ENCODE measurements at places on chromosomes 13 and 19.

DNA sequence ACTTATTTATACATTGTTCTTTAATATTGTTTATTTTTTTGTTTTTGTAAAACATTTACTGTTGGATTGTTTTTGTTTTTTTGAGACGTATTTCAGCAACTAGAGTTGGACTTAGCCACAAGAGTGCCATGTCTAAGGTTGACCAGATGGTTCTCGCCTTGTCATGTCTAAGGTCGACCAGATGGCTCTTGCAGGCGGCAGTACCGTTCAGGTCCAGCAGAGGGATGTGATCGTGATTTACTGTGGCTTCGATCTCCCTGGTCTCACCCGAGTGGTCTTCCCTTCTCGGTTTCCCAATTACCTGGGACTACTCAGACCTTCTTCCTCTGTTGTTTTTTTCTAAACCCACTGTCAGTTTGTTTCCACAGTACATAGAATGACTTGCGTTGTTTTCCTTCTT lies 1438.6 kb downstream of the UQCRFS1 start:
- DNase-seq = no peak

DNA sequence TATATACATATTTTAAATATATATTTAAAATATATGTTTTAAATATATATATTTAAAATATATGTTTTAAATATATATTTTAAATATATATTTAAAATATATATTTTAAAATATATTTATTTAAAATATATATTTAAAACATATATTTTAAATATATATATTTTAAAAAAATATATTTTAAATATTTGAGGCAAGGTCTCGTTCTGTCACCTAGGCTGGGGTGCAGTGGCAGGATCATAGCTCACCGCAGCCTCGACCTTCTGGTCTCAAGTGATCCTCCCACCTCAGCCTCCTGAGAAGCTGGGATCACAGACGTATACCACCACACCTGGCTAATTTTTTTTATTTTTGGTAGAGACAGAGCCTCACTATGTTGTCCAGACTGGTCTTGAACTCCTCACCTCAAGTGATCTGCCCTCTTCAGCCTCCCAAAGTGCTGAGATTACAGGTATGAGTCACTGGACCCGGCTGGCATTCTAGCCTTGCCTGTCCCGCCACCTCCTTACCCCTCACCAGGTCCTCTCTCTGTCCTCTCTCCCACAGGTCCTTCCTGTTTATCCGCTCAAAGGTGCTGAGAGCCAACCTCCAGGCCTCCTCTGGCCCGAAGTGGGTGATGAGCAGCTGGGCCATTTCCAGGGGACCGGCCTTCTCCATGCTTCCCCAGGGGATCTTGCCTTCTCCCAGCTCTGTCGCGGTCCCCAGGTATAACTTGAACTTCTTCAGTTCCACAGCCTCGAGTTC lies 564 bp downstream of the NLRP12 start:
- DNase-seq = no peak

DNA sequence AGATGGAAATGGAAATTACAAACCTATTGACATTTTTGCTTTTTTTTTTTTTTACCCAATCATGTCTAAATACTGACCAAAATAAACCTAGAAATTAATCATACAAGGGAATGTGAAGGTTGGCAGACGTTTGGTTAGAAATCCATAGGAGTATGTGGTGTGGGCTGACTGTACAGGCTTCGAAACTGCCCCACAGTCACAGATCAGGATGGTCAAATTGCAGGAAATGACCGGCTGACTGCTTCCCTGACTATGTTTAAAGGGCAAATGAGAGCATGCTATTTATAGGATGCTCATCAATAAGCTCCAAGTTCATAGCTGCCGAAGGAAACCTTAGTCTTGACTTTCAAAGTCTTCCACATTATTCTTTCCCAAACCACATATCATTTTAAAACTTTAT lies 118.4 kb downstream of the COG6 start:
- DNase-seq = no peak

DNA sequence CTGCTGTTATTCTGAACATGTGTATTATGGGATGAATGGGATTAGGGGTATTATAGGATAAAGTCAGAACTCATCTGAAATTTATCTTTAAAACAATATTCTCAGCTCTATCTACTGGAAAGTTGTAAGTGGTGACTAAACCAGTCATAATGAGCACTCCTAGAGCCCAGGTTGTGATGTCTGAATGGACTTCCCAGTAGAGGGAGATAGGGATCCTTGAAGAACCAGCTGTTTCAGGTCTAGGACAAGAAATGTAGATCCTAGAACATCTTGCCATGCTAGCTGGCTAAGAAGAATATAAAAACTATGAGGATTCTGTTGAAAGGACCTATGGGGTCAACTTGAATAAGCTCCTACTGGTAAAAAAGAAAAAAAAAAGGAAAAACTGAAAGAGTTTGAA lies 310.8 kb downstream of the SLC7A1 start:
- no peak for DNase-seq

GRCh38 chr13:84661718-84662117 lies 779.4 kb upstream of the SLITRK1 start:
- no peak for DNase-seq

DNA sequence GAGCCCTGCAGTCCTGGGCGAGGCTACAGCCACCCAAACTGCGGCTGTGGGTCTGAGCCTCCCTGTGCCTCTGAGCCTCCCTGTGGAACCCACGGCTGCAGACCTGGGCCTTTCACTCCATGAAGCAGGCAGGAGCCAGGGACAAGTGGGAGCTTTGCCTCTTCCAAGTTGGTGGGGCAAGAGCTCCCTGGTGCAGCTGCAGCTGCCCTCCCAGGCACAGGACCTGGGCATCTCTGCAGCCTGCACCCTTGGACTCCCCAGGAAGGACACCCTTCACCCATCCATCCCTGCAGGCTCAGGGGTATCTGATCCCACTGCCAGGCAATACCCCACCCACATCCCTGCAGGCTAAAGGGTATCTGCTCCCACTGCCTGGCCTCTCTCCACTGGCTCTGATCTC lies 2.3 kb downstream of the TEX26 start:
- DNase-seq = no peak

GRCh38 chr13:77902319-77902963 lies 16.2 kb downstream of the EDNRB start:
- no peak for DNase-seq

GRCh38 chr19:35327642-35328041 lies 1.3 kb upstream of the CD22 start:
- no peak for DNase-seq

DNA sequence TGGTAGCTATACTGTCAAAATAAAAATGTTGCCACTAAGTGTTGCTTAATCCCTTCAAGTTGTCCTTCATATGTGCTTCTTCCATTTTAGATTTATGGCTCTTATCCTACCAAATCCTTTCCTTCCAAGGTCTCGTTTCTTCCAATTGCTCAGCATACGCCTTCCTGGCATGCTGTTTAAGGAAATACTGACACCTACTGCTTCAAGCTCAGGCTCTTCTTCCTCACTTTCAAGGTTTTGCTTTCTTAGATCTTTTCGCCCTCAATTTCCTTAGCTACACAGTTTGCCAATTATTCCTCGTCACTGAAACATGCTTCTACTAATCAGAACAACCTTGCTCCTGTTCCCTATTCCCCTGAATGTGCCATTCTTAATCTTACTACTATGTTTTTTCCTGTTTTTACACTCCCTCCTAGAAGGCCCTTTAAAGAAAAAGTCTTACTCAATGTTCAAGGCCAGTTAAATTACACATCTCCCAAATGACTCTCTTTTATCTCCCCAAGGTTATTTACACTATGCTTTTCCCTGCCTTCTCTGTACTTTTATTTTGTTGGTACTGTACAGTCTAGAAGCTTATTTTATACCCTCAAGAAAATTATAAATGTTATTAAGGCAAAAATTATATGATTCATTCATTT lies 343.1 kb downstream of the MZT1 start:
- no peak for DNase-seq

DNA sequence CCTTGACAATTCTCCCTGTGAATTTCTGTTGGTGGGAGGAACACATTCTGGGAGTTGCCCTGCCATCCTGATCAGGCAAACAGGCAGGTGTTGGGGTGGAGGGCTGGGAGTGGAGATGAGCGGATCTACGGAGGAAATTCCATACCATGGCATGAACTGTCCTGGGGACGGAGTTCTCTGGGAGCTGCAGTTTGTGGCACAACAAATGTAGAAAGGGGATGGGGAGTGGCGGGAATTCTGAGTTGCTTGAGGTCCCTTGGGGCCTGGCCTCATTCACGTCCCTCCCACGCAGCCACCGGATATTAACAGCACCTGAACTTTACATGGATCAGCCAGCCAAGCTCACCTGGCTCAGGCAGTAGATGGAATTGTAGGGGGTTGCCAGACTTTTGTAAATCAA lies 70.0 kb downstream of the CHST8 start:
- no peak for DNase-seq

DNA sequence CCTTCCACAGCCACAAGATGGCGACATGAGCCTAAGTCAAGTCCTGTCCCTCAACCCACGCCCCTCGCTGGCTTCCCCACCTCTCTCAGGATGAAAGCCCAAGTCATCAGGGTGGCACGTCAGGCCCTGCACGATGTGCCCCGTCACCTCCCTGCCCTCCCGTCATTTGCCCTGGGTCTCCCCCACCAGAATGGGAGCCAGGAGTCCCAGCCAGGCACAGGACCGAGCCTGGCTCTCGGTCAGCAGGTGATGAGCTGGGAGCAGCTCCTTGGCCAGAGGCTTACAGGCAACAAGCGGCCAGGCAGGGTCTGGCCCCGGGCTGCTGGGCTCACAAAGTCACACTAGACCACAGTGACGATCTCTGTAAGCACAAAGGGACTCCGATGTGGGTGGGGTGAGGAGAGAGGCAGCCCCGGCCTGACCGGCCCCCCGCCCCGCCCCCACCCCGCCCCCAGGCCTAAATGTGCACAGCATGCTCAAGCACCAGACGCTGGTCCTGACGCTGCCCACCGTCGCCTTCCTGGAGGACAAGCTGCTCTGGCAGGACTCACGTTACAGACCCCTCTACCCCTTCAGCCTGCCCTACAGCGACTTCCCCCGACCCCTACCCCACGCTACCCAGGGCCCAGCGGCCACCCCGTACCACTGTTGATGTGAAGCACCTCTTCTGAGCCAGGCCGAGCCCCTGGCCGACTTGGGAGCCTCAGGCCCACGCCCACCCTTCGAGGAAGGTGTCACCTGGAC lies 7.3 kb downstream of the MRPL4 start:
- DNase-seq = peak; percentile 85

- no peak for DNase-seq
Measured at GRCh38 chr13:32381539-32381938, 46.4 kb downstream of the N4BP2L1 start.

DNA sequence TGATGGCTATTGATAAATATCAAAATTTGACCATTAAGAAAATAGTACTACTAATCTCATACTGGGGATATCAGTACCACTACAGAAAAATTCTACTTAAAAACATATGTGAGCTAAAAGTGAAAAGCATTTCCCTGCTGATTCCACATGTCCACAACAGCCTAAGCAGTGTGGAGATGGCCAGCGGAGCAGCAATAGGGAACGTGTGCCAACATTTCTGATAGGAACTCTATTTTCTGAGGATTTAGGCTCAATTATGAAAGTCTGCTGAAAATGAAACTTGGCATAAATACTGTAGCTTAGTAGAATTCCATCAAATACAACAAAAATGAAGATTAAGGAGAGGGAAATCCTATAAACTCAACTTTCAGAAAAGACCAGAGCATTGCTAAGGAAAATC lies 311.6 kb downstream of the ENOX1 start:
- DNase-seq = no peak

GRCh38 chr19:36604656-36605100 lies 435 bp upstream of the ZNF382 start:
- peak; percentile 32 for DNase-seq

DNA sequence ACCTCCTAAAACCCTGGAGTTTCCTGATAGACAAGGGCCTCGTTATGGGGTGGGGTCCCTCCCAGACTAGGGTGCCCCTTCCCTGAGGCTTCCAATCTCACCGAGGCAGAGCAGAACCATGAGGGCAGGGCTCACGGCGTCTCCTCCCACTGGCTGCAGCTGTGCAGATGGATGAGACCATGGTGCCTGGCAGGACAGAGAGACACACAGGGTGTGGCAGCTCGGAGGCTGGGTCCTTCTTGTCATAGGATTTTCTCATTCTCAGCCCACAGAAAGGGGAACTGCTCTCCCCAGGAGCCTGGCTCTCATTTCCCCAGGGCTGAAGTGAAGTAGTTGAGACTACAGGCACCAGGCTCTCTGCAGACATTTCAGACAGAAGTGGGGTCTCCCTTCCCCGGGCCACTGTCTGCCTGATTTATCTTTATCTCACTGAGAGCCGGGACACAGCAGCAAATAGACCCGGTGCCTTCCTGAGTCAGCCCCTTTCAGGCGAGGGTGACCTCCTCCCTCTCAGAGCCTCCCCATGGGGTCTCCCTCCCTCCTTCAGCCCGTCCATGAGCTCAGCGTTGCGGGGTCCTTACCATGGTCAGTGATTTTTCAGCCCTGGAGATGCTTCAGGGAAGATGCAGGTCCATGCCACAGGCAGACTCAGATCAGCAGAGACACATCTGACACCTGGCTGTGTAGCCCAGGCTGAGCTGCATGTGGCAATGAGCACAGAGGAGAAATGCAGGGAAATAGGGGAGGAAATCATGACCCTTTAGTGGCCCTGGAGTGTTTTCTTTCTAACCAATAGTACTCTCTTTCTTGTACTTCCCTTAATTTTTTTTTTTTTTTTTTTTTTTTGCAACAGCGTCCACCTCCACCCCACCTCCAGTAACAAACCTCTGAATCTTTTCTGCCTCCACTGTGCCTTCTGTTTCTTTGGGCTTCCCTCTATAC lies at the start of gene LILRA5:
TSS of gene LILRA5 (minus strand) at position 731 of the 942 bp plus-strand sequence. CDS start at position 584, 147 bp downstream.
- no peak for DNase-seq

DNA sequence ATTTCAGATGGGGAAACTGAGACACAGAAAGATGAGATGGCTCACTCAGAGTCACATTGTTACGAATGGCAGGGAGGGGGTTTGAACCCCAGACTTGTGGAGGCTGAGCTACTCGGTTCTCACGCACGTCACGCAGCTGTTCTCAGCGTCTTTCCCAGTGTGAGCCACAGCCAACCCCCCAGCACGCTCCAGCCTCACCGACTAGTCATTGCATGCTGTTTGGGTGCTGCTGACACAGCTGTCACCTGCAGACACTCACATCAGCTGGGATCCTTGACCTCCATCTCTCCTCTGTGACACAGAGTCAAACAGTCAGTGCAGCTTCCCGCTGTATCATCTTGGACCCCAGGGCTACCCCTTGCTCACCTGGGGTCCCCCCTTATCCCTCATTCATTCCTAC lies 2.4 kb upstream of the NCAN start:
- DNase-seq = no peak

GRCh38 chr19:17692566-17692965 lies 4.4 kb upstream of the UNC13A start:
- DNase-seq = no peak

All from left colon (tissue), 2 donors.